Caudate nucleus (tissue), 63 donors: ENCODE measurements at places on chromosomes 11 and 22.
A peak's percentile ranks its signal among the peaks of the same experiment; 100 is the strongest.

- no peak for DNase-seq
Observed at GRCh38 chr11:20138707-20139106, 21.6 kb downstream of the DBX1 start.

- no peak for DNase-seq
Observed at GRCh38 chr11:17564687-17565042, 17.6 kb downstream of the OTOG start.

DNA sequence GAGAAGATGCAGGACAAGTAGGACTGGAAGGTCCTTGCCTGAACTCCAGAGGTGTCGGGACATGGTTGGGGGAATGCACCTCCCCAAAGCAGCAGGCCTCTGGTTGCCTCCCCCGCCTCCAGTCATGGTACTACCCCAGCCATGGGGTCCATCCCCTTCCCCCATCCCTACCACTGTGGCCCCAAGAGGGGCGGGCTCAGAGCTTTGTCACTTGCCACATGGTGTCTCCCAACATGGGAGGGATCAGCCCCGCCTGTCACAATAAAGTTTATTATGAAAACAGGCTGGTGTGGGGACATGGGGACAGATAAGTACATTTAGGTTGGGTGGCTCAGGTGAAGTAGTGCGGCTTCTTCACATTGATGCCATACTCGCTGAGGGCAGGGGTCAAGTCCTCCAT is 1.4 kb downstream of the TAF10 start:
- no peak for DNase-seq

DNA sequence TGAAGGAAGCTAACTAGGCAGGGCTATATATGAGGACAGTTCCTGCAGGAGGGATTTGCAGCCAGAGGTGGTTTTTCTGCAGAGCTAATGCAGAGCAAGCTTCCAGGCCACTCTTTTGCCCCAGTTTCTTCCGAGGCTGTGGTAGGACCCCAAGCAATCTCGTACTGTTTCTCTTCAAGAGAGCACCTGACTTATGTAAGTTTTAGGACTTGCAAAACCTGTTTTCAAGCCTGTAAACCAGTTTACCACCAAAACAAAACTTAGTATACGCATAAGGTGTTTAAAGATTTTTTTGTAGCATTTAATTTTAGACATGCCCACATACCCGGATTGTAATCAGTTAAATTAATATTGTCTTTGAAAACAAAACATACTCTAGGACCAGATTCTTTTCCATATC is 7.7 kb upstream of the APLP2 start:
- no peak for DNase-seq

- no peak for DNase-seq
Observed at GRCh38 chr22:17476838-17477237, 86.5 kb upstream of the SLC25A18 start.

- DNase-seq: no peak
Observed at GRCh38 chr11:19474954-19475721, 234.4 kb upstream of the E2F8 start.

GRCh38 chr11:128067780-128068179 is 519.6 kb downstream of the ETS1 start:
- DNase-seq: no peak

GRCh38 chr22:23519442-23520157 is 60.5 kb downstream of the IGLL1 start:
- no peak for DNase-seq

DNA sequence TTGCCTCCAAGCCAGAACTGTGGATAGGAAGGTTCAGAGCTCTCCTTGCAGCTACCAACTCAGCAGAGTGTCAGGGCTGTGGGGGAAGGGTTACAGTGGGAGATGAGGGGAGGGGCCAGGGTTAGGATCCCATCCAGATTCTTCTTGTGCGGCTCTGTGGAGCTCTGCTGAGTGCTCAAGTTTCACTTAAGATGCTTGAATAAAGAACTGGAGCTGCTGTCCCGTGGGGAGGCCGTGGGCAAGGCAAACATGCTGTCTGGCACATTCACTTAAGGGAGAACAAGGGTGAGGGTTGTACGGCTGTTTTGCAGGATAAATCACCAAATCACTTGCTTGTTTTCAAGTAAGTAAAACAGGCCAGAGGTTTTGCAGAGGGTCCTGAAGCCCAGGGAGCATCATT is 197.1 kb downstream of the FAM76B start:
- DNase-seq: no peak

DNA sequence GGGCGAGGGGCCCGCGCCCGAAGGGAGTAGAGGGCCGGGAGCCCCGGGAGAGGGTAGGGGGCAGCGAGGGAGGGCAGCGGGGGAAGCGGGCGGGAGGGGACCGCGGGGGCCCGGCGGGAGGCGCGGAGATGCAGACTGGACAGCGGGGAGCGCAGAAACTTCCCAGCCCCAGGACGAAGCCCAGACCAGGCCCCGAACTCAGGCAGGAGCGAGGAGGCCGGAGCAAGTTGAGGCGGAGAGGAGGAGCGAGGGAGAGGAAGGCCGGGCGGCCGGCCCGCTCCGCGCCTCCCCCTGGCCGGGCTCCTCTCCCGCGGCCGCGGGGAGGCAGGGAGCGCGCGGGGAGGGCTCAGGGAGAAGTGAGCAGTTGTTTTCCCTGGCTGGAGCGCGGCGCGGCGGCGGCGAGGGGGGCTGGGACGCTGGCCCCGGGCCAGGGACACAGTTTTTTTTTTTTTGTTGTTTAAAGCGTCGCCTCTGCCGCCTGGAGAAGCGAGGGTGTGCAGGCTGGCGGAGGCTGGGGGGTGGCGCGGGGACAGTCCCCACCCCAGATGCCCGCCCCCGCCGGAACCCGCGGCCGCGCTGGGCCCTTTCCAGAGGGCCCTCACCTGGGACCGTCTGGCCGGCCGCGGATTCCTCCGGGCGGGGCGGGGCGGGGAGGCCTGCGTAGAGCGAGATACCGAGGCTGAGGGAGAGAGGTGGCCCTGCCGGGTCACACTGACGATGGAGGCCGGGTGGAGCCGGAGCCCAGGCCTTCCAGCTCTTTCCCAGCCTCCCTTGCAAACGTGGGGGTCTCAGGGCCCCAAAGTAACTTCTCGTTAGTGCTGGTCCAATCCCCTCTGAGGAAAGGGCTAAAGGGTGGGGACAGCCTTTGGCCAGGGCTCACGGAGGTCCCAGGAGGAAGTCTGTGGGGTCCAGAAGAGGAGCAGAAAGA is at the start of gene LTBP3:
Gene LTBP3 (minus strand): TSS at position 358 of the 928 bp plus-strand sequence. CDS start 400 bp downstream, outside the sequence.
- peak; percentile 77 for DNase-seq

- DNase-seq: no peak
Observed at GRCh38 chr22:23903328-23903971, 9.3 kb downstream of the MIF start.

DNA sequence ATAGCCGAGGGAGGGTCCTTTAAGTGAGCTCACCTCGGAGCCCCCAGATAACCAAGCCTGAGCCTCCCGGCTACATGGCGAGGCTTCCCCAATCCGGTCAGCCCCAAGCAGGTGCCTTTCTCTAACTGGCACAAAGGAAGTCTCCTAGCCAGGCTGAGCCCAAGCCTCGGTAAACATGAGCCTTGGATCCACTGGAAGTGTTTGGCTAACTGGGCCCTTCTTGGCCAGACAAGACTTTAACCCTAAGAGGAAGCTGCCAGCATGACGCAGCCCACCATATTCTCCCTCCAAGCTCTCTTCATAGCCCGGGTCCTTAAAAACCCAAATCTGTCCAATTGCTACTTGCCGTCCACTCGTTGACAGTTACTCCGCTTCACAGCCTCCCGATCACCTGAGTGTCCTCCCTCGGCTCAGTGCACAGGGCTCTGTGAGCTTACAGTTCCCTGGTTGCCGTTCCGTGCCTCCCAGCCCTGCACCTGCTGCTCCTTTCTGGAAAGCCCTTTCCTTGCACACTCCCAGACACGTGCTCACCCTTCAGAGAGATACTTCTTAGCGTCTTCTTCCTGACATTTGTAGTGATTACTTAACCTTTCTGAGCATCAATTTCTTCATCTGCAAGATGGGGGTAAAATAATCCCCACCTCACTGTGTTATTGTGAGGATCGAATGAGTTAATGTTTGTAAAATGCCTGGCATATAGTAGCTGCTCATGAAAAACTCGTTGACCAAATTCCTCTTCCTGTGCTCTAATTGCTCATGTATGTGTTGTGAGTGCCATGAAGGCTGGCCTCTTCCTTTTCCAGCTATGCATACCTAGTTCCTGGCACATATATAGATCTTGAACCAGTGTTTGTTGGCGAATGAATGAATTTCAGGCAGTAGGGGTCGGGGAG is 25.6 kb downstream of the TXN2 start:
- DNase-seq: no peak

- DNase-seq: no peak
Observed at GRCh38 chr11:119991669-119992068, 146.2 kb downstream of the TRIM29 start.

DNA sequence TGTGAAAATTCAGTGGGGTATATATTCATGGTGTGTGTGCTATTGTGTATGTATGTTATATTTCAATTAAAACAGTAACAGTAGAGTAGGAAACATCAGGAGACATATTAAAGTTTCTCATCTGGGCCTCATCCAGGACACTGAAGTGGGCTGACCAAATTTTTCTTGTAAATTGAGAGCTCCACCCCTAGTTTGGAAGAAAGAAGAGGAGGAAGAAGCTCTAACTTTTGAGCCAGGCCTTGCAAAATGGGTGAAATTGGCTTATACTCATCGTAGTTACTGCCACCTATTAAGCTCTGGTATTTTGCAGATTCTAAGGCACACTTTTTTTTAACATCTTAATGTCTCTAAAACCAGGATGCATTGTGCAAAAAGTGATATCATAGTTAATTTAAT is 33.7 kb downstream of the TSPAN18 start:
- DNase-seq: no peak

DNA sequence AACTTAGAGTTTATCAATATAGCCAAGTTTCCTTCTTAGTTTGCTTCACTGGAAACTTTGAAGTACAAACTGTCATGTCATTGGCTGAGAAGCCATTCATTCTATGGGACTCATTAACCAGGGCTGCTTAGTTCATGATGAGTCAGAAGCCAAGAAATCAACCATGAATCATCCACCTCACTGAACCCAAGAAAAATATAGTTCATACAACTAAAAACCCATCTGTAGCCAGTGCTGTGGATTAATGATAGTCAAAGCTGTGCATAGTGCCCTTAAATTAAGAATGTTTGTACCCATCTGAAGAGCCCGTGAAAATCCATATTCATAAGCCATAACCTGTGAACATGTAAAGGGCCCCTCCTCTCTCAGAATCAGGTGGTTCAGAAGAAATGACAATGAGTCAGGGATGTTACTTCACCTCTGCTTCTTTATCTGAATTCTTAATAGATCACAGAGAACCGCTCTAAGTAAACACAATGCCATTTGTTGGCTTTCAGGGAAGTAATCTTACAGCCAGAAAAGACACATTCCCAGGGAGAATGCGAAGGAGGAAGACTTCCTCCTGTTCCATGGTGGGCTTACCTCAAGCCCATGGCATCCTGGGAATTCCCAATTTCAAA is 25.4 kb downstream of the MMP20 start:
- no peak for DNase-seq

DNA sequence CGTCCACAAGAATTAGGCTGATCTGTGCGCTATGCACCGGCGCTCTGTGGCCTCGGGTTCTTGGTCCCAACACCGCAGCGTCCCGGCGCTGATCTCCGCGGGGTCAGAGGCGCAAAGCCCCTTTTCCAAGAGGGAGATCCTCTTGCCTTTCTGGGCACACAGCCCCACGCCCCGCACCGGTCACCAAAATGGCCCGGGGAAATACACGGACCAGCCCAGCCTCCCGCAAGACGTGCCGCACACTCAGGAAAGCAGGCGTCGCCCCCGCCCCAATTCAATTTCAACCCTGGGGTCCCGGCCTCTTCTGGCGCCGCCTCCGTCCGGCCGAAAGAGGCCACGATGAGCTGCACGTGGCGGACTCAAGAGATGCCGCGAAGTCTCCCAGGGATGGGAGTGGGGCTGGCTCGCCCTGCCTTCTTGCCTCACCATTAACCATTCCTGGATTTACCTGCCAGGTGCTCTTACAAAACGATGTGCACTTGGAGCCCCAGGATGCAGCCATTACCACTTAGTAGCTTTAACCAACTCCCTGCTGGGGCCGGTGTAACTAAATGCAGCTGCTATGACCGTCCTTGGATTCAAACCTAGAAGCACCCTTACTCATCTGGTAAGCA is 10.5 kb downstream of the PIWIL3 start:
- no peak for DNase-seq

- no peak for DNase-seq
Observed at GRCh38 chr11:1750840-1751530, 590 bp upstream of the IFITM10 start.

GRCh38 chr11:128901653-128902514 is 10.7 kb downstream of the KCNJ5 start:
- no peak for DNase-seq

GRCh38 chr11:57653163-57653562 is 3.5 kb upstream of the YPEL4 start:
- DNase-seq: no peak

DNA sequence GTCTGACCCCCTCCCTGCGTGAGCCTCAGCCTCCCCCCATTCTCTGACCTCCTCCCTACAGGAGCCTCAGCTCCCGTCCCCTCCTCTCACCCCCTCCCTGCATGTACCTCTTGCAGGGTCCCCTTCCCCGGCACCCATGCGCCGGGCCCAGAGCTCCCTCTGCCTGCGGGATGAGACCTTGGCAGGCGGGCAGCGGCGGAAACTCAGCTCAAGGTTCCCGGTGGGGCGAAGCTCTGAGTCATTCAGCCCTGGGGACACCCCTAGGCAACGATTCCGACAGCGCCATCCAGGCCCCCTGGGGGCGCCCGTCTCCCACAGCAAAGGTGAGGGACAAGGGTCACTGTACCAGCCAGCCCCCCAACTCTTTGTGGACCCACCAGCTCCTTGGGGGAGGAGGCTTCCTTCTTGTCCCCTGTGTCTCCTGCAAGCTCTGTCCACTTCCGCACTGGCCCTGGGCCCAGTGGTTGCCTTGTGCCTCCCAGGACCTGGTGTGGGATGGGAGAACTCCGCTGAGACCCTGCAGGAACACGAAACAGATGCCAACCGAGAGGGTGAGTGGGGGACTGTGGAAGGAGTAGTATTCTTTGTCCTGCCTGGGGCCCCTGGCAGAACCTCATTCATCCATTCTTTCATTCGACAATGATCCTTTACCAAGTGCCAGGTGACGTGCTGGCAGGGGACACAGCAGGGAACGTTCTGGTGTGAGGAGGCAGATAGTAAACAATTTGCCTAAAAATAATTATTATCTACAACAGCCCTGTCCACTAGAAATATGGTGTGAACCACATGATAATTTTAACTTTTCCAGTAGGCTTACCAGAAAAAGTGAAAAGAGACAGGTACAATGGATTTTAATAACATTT is 3.7 kb upstream of the RPS6KA4 start:
- DNase-seq: peak; percentile 43

DNA sequence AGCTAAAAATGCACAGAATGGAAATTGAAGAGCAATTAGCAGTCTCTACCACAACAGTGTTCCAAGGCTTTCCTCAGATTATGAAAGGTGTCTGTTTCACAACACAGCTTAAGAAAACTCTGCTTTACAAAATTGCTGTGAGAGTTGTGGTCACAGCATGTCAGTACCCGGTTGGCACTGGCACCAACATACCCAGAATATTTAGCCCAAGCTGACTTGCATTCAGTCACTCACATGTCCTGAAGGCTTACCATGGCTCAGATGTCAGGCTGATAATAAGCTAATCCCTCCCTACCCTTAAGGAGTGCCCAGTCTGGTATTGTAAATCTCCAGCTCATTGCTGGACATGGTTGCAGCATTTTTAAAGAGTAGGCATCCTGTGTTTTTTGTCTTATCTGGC is 14.9 kb downstream of the NCR3LG1 start:
- no peak for DNase-seq

GRCh38 chr11:111408789-111409727 is 30.0 kb upstream of the POU2AF1 start:
- no peak for DNase-seq

GRCh38 chr11:36074941-36075431 is 131.1 kb downstream of the LDLRAD3 start:
- no peak for DNase-seq
